ENCODE measurements at places on chromosomes 1 and 21.

DNA sequence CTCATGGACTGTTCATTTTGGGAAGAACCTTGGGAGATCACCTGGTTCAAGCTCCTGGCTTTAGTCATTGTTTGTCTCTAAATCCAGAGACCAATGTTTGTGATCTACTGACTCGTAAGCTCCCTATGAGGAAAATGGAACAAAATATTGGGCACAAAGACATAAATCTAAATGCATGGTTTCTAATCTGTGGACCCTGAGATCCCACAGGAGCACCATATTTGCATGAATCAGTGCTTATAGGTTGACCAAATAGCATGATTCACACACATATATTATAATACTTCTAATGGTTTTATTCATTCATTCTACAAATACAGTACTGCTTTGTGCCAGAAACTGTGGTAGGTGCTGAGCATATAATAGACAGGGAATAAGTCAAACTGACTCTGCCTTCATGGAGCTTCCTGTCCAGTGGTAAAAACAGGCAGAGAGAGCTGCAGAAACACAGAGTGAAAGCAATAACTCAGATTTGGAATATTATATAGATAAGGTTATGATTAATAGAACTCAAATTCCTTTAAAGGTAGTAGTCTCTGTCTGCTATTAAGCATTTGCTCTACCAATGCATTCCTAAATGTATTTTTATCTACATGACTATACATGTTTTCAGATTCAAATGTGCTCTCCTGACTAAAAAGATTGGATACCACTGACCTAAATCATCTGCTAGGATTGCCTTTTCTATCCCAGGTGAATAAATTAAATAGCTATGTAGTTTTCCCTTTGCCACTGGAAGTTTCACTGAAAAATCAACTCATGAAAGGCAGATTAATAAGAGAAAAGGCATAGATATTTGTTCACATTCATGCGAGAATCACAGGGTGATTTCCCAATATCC lies 198.6 kb upstream of the CAMK1G start:
- no peak for DNase-seq

GRCh38 chr1:221611656-221612046 lies 130.2 kb downstream of the DUSP10 start:
- no peak for DNase-seq

DNA sequence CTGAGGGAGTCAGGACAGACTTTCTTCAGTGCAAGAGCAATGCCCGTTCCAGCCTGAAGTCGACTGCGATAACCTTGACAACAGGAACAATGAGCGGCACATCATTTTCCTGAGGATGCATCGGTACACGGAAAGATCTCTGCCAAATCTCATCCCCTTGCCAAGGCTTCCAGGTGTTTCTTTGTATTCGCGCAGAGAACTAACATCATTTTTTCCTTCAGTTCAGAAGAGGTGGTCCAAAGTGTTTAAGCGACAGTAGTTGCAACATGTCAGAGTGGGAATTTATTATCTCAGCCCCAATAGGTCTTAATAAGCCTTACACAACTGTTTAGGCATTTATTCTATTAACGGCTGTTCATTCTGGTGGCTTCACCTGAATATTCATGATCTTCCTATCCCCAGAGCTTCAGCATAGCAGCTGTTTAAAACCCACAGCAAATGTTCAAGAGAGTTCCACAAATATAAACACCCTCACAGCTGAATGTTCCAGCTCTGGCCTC lies 129.7 kb upstream of the NFIA start:
- DNase-seq, result no peak

- no peak for DNase-seq
Measured at GRCh38 chr1:79472067-79472656, 465.6 kb upstream of the ADGRL4 start.

- DNase-seq, result no peak
Measured at GRCh38 chr1:53220962-53221286, 490 bp upstream of the CZIB start.

- no peak for DNase-seq
Measured at GRCh38 chr21:27813750-27814149, 846.9 kb upstream of the ADAMTS5 start.

- no peak for DNase-seq
Measured at GRCh38 chr1:77538956-77539518, 143.4 kb downstream of the ZZZ3 start.

DNA sequence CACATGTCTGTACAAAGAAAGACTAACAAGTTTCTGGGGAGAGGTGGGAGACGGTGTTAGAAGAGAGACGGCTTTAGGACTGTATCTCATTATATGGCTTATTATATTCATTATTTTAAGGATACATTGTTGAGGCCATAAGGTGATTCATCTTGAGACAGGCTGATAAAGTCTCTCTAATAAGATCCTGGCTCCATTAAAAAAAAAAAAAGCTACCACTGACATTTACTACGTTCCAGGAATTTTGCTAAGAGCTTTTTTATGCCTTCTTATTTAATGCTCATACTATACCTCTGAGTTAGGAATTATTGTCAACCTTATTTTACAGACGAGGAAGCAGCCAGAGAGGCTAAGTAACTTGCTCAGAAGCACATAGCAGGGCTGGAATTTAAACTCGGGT lies 173.7 kb downstream of the GABPA start:
- no peak for DNase-seq

DNA sequence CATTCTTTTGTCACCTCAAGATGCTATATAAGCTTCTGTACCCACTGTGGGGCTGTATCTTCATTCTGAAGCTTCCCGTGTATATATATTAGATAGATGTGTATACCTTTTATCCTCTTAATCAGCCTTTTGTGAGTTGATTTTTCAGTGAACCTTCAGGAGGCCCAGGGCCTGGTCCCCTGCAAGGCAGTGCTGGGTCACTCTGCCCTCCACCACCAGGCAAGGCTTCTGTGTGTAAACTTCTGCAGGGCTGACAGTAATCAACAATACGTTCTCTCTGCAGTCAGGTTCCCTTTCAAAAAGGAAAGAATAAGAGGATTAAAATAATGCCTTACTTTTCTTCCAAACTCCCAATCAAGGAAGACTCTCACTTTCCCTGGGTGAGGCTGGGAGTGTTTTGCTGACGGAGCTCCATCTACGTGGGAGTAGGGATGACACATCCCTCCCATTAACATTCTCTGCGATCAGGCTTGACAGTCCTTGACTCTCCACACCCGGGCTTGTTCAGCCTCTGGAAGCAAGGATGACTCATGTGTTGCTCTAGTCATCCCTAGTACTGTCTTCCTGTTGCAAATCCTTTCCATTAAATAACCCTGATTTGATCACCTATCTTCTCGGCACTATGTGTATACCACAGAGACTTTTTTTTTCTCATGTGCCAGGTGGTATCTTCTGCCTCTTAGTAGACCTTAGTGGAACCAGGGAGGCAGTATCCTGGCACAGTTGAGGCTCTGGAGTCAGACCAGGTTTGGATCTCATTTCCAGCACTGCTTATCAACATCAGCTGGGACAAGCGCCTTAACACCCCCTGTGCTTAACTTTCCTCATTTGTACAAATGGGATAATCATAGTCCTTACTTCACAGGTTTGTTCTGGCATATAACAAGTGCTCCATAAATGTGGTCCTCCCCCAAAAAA lies 70.3 kb upstream of the KCNK1 start:
- no peak for DNase-seq

DNA sequence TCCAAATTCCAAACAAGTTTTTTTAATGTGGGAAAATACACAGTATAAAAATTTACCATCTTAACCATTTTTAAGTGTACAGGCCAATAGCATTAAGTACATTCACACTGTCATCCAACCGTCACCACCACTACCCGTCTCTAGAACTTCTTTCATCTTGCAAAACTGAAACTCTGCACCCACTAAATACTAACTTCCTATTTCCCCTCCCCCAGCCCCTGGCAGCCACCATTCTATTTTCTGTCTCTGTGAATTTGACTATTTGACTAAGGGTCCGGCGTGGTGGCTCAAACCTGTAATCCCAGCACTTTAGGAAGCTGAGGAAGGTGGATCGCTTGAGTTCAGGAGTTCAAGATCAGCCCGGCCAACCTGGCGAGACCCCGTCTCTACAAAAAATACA lies 36.1 kb downstream of the CLSTN1 start:
- peak; percentile 78 for DNase-seq

DNA sequence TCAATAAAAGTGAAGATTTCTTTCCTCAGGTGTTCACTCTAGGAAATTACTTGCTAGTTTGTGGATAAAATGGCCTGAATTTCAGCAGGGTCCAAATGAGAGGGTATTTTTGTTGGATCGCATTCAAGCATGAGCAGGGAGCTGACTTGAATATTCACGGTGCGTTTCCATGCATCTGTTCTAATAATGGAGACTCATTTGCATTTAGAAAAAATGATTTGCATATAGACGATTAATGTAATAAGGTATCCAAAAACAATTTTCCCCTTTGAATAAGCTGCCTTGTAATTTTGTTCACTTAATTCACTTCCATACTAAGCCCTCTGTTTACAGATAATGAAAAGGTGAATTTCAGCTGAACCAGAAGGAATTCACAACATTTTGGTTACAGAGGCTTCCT lies 130.9 kb upstream of the AJAP1 start:
- DNase-seq, result no peak

DNA sequence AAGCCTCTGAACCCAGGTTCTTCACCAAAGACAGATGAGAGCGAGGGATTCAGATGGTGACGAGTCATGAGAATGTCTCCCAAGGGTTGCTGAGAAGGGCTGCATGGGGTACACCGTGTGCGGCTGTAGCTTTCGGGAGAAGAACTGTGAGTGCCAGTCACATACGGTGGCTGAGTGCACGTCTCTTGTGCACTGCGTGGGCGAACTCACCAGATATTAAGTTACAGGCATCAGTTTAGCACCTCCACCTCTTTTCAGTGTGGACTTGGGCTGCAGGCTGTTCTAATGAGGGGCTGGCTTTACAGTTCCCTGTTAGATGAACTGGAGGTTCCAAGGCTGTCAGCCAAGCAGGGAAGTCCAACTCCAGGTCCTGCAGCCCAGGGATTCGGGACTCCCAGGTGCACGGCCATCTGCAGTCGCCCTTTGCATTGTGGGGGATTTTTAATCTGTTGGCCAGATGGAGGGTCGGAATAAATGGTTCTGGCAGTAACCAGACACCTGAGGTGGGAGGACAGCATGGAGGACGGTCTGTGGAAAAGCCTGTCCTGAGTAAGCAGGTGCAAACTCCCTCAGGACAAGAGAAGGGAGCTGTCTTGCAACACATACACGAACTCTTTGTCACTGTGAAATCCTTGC lies 26.5 kb upstream of the AVPR1B start:
- DNase-seq, result no peak

- DNase-seq, result no peak
Measured at GRCh38 chr1:245692318-245692717, 537.5 kb downstream of the KIF26B start.

DNA sequence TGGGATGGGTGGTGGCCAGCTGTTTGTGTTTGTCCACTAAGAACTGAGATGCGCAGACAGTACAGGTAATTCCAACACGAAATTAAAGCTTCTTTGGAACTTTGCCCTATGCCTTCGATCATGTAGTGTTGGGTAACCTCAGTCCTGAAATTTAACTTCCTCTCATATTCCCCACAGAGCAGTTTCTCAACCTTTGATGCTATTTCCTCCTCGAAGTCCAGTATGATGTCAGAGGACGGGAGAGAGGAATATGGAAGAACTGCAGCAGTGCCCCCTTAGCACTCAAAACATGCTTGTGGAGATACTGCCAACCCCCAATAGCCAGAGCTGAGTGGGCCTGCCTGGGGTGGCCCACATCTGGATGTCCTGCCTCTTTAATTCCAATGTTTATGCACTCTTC lies 3.6 kb downstream of the LPAR3 start:
- peak; percentile 86 for DNase-seq

DNA sequence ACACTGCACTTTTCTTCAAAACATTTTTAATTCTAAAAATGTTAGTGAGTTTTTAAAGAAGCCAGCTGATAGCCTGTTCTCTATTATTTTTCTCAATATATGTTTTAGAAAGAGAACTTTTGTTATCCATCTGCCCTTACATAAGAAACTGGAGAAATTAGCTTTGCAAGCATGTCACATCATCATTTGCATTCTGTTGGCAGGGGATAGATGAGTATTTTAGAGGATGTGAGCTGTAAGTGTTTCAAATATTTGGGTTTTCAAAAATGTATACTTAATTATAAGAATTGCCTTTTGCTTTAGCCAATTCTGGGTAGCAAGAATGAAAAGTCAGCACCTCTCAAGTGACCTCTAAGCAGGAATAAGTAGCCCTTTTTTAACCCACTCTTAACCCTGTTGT lies 7.4 kb downstream of the NFIA start:
- no peak for DNase-seq

DNA sequence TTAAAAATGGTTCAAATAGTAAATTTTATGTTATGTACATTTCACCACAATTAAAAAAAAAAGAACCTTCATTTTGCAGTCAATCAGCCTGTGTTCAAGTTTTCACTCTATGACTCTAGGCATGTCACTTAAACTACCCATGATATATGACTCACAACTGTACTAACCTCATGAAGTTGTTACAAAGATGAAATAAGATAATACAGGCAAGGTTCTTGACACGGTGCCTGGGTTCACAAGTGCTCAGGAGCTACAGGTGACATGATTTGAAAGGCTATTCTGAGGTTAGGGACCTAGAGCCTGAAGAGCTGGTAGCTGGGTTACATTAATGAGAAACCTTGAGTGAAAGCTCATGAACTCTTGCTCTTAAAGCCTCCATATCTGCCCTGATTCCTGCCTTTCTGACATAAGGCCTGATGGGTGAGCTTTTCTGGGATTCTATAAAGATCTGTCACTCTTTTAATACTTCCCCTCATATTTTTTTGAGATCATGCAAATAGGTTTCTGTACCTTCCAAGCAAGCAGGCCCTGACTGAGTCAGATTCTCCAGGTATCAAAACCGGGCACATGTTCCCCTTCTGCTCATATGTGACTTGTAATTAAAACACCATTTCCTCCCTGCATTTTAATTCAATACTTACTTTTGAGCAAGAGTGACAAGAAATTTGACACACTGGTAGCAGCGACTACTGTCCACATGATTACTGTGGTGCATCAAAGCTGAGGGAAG lies 34.0 kb downstream of the PCSK9 start:
- no peak for DNase-seq

DNA sequence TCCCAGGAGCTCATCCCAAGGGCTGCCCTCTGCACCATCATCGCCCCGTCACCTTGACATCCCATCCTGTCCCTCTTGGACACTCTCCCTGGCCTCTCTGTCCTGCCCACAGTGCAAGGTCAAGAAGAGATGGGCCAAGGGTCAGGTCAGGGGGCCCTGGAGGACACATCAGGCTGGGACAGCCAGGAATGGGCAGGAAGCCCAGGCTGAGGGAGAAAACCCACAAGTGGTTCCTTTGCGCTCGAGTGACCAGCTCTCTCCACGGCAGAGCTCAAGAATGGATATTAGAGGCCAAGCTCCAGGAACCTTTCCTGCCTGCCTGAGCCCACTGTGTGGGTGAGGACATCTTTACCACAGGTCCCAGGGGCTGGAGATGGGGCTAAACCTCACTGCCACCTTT lies 41.0 kb downstream of the KCNN3 start:
- DNase-seq, result no peak

- DNase-seq, result no peak
Measured at GRCh38 chr1:226425431-226426031, 17.6 kb upstream of the PARP1 start.

DNA sequence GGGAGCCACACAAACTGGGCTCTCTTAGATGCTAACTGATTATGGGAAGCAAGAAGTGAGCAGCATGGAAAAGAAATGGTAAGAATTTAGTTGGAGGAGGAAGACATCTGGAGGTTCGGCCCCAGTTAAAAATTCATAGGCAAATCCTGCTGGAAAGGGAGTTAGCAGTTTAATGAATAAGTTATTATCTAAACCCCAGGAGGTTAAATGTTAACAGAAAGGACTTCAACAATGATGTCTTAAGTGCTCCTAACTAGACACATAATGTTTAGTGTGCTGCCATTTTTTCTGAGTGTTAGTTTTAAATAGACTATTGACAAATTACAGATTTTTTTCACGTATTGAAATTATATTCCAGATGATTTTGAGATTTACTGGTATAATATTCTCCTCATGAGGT lies 1265.3 kb upstream of the ADGRL2 start:
- DNase-seq, result no peak
